ENCODE measurements at places on chromosomes 12 and 14.

DNA sequence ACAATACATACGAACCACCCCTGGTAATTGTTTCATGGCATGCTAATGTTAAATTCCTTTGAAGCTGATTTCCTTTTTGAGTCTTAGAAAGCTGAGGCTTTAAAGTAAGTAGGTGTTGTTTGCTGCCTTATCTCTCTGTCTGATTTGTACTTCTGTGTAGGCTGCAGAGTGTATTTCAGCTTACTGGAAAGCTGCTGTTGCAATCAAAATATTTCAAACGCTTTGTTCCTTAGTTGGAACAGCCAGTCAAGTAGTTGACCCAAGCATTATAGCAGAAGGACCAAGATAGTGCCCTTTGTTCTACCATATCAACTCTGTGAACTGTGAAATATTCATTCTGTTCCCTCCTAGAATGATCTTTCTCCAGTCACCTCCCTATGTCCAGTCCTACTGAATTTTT lies 3.1 kb downstream of the PKP2 start:
- DNase-seq = no peak

- no peak for DNase-seq
Observed at GRCh38 chr14:24563505-24563904, 12.5 kb downstream of the CTSG start.

- DNase-seq = no peak
Observed at GRCh38 chr12:24500421-24500820, 448.5 kb downstream of the BCAT1 start.

DNA sequence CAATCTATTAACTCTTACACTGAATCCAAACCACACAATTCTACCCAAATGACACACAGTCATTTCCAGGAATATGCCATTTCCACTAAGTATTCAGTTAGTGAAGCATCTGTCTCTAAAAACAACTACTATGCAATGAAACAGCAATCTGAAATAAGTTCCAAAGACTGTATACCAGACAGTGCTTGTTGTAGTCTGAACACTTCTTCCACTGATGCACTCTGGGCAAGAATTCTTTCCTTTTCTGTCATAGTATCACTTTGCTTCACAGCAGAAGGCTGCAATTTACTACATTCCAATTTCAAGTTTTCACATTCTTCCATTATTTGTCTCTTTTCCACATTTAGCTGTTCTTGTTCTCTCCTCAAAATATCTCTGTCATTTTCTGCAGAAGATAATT lies 25.8 kb downstream of the TRIP11 start:
- DNase-seq = no peak

GRCh38 chr12:108955225-108955835 lies 65.5 kb downstream of the SVOP start:
- no peak for DNase-seq

DNA sequence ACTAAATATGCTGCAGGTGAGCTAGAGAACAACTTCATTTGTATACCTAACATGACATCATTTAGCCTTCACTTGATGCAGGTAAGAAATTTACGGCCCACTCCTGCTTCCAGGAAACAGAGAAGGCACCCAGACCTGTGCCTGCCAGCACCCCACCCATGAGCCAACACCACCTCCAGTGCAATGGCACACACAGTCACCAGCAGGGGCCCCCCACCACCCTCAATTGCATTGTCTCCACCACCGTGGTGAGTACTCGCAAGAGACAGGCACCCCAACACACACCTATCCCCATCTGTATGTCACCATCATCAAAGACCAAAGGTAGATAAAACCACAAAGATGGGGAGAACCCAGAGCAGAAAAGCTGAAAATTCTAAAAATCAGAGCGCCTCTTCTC lies 107.6 kb downstream of the KLHL28 start:
- no peak for DNase-seq

- no peak for DNase-seq
Observed at GRCh38 chr12:32756476-32757066, 874 bp upstream of the YARS2 start.

DNA sequence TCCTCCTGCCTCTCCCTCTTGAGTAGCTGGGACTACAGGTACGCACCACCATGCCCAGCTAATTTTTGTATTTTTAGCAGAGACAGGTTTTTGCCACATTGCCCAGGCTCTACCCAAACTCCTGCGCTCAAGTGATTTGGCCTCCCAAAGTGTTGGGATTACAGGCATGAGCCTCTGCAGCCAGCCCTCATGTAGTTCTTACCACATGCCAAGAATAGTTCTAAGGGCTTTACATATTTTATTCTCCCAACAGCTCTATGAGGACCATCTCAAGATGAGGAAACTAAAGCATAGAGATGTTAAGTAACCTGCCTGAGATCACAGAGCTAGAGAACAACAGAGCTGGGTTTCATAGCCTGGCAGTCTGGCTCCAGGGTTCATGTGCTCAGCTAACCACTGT lies 37.9 kb upstream of the ALDH2 start:
- peak; percentile 12 for DNase-seq

DNA sequence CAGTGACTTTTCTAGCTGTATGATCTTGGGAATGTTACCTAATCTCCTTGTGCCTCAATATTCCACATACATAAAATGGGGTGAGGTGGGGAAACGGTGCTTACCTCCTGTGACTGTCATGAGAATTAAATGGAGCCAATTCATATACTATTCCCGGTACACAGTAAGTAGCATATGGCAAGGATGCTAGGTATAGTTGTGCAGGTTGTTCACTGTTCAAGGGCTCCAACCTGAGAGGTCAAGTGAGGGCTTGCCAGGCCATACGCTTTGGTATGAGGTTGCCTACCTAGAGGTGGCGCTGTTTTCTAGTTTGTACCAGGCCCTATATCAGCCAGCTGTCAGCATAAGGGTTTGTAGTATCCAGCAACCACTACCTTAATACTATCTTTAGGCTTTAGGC lies 3.6 kb upstream of the BATF start:
- DNase-seq = peak; percentile 4

DNA sequence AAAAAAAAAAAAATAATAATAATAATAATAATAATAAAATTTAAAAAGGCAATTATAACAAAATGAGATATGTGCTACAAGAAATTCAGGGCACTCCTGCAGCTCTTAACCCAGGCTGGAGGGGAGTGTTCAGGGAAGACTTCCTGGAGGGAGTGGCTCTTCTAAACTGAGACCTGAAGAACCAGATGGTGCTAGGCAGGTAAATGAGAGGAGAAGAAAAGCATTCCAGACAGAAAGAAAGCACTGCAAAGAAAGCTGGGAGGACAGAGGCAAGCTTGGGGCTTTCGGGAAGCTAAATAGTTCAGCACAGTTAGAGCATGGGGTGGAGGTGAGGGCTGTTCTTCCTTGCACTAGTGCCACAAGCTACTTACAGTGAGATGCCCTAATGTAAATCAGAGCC lies 9.9 kb upstream of the SRSF9 start:
- DNase-seq = no peak

- DNase-seq = no peak
Observed at GRCh38 chr12:132486168-132486567, 3.8 kb upstream of the FBRSL1 start.

DNA sequence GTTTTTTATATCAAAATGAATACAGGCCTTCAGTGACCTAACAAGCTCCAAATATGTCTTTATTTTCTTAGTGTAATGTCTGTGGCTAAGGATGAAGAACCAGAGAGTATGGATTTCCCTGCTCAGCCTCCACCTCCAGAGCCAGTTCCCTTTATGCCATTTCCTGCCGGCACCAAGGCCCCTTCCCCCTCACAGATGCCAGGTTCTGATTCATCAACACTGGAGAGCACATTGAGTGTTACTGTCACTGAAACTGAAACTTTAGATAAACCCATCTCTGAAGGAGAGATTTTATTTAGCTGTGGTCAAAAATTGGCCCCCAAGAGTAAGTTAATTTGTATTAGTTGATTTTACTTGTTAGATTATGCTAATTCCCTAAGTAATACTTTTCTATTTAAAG lies 61.0 kb downstream of the KIAA0586 start:
- DNase-seq = peak; percentile 73

DNA sequence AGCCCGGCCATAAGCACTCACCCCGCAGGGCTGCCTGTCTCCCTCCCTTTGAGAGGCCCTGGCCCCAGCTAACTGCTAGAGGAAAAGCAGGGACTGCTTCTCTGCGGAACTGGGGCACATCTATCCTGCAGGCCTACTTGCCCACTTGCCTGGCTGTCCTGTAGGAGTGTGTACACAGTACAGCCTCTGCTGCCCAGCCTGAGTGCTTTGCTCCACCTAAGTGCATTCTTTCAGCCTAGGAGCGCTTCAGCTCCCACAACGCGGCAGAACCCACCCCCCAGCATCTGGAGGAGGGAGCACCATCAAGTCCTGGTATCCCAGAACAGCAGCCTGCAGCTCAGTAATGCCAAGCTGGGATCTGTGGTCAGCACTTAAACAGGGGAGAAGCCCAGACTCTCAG lies 79.9 kb upstream of the CD163 start:
- DNase-seq = no peak

GRCh38 chr12:81078469-81079196 lies 754 bp downstream of the ACSS3 start:
- DNase-seq = no peak

DNA sequence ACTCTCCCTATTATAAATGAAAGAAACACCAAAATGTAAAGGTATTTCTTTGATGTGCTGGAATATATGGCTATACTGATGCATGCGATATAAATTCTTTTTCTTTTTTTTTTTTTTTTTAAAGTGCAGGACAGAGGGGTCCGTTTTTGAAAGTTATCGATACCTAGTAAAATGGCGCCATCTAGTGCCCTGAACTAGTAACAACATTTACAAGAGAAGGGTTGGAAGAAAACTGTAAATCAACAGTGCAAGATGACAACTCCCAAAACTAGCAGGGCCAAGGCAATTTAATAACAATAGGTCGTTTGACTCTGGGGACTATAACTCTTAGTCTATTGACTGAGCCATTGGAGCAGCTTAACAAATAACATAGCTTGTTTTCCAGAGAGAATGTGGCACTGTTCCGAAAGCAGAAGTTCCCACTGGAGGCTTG lies 137.7 kb downstream of the SPTSSA start:
- DNase-seq = peak; percentile 3

DNA sequence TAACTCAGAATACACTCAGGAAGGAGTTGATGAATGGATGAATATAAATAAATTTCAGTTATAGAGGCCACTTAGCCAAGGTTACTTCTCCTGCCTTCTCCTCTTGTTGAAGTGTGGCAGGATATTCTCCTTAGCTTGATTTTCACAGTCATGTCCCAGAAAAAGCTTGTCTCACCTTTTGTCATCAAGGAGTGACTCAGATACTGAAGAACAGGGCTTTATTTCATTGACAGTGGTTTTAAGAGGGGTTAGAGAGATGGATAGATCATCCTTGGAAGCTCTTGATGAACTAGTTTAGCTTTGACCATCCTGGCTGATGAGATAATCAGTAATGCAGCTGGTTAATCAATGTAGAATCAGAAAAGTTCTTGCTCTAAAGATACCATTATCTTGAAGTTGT lies 35.0 kb upstream of the CFAP54 start:
- DNase-seq = no peak

DNA sequence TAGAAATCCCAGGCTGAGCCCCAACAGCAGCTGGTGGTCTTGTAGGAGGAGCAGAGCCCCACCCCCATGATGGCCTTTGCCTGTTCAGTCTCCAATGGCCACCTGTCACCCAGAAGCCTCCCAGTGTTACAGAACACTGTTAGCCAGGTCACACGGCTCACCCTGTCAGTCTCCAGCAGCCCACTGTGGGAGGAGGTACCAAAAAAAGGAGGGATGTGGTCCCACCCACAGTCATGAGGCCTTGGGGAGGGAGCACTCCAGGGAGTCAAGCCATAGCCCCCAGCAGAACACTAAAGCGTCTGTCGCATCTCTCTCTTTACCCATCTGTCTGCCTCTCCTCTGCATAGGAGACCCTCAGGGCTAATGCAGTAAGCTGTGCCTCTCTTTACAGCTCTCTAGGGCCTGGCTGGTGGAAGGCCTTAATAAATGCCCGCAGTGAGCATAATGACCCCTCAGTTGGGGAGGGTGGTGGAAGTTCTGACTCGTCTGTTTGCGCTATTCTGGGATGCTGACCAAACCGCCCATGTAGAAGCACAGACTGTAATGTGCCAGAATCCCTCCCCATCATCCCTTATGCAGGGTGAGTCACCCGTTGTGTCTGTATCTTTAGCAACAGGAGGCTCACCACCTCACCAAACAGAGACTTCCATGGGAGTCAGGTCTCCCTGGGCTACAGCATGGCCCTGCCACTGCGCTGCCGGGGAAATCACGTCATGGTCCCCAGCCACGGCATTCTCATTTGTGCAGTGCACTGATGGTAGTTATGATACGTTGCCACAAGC lies 14.6 kb downstream of the C14orf132 start:
- DNase-seq = no peak

DNA sequence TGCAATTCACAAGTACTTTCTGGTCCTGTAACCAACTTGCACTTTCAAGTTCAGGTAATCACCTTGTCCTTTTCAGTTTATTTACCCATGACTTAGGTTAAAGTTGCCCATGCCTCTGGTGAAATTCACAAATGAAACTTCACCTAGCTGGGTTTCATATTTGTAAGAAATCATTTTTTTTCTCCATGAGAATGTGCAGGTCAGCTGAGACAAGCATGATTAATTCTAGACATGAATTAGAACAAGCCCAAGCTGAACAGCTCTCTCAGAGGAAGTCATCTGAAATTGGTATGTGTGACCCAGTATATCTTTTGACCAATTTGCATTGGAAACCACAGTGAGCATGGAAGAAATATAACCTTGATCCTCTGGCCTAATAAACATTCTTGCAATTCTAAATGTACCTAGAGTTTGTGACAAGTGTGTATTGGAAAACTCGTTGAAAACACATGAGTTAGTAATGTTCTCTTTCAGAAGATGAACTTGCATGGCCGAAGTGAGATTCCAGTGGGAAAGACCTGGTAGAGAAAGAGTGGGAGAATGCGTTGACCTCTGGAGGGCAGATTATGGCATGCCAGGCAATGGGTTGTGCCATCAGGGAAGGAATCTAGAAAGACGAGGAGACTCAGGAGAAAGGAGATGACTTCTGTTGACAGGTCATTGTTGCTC lies 486.5 kb downstream of the ZFP36L1 start:
- no peak for DNase-seq

DNA sequence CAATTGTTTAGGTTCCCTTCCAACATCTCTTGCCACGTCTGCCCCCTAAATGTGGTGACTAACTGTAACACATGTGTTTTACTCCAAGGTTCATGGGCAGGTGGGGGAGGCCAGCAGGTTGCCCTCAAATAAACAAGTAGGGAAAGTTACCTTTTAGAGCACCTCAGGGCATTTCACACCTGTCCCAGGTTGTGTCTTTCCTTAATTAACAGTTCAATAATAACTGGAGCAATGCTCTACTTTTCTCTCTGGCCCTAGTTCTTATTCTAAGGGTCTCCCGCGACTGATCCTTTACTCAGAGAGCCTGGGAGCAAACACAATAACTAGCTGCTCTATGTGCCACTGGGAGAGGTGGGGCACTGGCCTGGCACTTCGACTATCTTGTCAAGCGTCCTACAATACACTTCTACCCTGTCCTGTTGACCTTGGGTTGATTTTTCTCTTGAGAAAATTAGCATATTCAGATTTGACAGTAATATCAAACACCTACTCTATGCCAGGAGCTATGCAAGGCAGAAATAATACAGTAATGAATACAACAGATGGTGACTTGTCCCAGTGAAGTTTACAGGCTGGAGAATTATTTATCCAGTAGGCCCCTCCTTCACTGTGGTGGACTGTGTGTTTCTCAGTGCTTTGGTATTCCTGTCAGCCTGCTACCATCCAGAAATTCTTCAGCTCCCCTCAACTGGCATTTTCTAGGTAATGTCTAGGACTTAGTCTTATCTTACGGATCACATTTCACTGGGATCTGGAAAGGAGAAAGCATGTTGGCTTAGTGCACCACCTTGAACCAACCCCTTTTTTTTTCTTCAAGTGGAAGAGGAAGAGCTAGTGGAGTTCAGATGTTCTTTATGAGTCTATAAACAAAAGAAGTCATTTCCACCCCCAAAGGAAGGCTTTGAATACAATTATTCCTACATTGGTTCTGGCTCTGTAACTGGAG lies 202.6 kb downstream of the CRADD start:
- DNase-seq = no peak

Data from MV-4-11 (cell line).